ENCODE measurements at places on chromosomes 6 and 20.

DNA sequence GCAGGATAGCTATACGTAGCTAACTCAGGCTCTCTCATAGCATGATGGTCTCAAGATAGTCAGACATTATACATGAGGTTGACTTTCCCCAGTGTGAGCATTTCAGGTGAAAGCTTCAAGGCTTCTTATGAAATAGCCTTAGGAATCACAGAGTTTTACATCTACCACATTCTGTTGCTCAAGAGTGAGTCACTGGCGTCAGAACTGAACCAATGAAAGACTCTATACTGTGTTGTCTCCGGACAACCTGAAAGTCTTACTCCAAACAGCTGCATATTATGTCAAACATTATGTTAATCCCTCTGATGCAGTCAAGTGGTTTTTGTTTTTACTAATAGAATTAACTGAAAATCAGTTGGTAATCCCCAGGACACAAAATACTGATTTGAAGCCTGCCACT lies 79.8 kb upstream of the TRDN start:
- DNase-seq = no peak

GRCh38 chr20:40814631-40814960 lies 125.6 kb upstream of the MAFB start:
- DNase-seq = peak; percentile 37

DNA sequence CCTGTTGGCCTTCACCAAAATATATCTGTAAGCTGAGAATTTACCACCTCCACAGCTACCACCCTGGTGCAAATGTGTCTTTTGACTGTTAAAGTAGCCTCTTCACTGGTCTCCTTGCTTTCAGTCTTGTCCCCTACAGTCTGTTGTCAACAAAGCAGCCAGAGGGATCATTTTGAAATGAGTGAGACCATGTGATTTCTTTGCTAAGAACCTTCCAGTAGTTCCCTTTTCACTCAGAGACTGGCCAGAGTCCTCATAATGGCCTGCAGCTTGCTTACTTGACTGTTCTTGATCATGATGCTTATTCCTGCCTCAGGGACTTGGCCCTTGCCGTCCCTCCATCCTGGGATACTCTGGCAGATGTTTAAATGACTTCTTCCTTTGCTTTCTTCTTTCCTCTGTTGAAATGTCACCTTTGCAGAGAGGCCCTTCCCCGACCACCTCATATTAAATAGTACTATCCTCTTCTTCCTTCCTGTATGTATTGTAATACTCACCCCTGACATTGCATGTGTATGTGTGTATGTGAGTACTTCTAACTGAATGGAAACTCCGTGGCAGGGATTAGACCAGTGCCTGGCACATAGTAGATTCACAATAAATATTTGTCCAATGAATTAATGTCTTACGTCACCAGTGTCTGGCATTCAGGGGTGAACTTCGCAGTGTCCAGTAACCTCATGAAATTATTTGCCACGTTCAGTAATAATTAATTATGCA lies 5.0 kb downstream of the MANBAL start:
- no peak for DNase-seq

GRCh38 chr20:16526433-16527380 lies 46.5 kb downstream of the KIF16B start:
- no peak for DNase-seq

DNA sequence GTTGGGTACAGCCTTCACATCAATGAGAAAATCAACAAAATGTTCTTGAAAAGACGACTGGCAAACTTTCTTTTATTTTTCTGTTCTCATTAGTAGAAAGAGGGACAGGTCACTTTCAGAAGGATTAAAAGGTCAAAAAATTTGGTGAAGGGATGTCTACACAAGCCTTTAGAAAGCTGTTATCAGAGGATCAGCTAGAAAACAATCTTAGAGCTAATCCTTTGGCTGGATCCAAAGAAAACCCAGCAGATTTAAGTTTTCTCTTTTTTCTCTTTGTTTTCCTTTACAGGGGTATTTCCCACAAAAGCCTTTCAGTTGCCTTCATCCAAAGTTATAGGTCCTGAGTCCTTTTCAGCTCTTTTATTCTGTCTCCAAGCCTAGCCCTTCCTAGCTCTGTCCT lies 57.3 kb upstream of the EDN1 start:
- DNase-seq = no peak

DNA sequence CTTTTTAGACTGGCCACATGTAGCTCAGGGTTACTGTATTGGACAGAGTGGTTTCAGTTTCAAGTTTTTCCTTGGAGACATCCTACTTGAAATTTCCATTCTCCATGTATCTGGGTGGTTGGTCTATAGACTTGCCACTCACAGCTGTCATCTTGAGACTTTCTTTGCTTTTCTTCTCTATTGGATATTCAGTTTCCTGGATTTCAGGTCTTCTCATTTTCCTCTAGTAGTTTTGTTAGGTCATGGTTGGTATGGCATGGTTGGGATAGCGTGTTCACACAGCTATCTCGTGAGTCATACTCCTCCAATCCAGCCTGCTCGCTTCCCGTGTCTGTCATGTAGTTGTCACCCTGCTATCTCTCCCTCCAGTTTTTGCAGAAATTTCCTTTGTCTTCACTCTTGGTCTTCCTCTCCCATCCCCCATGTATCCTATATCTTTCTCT lies 48.3 kb downstream of the PTPN1 start:
- DNase-seq = no peak

DNA sequence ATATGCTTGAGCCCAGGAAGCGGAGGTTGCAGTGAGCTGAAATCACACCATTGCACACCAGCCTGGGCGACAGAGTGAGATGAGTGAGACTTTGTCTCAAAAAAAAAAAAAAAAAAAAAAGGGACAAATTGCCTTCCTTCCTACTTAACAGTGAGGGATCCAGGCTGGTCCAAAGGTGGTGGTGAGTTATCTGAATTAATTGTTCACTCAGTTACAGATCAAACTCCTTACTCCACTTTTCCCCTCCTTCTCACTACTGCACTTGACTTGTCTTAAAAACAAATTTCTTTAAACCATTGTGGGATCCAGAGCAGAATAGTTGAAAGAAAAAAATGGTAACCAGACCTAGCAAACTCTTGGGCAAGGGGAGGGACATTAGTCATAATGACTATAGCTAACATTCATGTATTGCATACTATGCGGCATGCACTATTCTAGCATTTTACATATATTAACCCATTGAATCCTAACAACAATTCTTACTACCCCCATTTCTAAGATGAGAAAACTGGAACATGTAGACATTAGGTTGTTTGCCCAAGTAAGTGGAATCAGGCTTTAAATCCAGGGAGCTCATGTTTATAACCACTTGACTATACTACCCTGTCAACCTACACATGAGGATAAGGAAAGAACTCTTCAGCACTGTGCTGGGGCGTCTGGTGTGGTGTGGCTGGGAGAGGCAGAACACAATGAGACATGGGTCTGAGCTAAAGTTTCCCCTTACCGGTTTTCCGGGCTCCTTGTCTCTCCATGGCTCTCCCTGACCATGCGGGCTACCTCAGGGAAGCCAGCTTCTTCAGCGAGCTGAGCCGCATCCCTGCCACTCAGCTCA lies 1.5 kb downstream of the GPANK1 start:
- no peak for DNase-seq

- DNase-seq = no peak
Measured at GRCh38 chr6:135329851-135330803, 149.0 kb downstream of the MYB start.

- DNase-seq = no peak
Measured at GRCh38 chr6:84019842-84020211, 13.7 kb upstream of the MRAP2 start.

- no peak for DNase-seq
Measured at GRCh38 chr6:121770943-121771342, 335.5 kb downstream of the GJA1 start.

GRCh38 chr20:4046311-4046924 lies 31.1 kb upstream of the RNF24 start:
- DNase-seq = peak; percentile 46

- DNase-seq = peak; percentile 75
Measured at GRCh38 chr6:32192608-32193039, at the start of gene GPSM3. Gene GPSM3 (minus strand): TSS chr6:32192643. CDS start chr6:32192513, 130 bp downstream.

DNA sequence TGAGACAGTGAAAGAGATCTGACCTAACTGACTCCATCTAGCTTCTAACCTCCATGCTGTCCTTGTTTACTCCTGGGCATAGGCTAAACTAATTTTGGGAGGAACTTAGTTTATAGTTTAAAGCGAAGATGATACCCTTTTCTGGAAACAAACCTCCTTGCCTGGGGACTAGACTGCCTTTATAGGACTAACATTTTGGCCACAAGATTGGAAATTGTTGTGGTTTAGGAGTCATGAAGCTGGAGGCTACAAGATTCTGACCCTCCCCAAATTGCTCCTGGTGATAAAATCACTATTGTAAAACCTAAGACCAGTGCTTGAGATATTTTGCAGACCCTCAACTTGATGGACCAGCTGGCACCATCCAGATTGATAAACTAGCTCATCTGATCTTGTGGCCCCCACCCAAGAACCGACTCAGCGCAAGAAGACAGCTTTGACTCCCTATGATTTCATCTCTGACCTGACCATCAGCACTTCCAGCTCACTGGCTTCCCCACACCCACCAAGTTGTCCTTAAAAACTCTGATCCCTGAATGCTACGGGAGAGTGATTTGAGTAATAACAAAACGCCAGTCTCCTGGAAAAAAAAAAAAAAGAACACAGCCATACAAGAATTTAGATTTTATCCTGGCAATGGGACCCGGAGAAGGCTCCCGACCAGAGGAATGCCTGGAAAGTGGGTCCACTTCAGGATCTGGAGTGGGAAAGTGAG lies 63.0 kb downstream of the ABHD12 start:
- no peak for DNase-seq

DNA sequence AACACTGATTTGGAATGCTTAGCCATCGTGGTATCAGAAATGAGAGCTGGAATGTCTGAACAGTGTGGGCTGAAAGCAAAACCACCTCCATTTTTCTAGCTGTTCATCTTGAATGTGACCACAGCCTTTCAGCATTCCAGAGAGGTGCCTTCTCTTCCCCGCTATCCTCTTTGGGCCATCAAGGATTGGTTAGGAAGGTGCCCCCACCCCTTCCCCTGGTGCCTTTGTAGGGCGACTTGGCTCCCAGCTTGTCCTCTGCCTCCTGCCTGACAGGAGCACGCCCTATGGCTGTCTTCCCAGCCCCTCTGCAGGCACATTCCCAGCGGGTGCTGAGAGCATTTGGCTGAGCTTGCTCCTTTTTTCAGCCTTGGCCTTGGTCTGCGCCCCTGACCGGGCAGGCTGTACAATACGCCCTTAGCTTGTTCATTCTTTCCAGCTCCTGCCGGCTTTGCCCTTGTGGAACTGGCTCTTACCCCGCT lies 97.5 kb downstream of the ARMC2 start:
- no peak for DNase-seq

- no peak for DNase-seq
Measured at GRCh38 chr20:6014017-6014416, 39.8 kb downstream of the LRRN4 start.

DNA sequence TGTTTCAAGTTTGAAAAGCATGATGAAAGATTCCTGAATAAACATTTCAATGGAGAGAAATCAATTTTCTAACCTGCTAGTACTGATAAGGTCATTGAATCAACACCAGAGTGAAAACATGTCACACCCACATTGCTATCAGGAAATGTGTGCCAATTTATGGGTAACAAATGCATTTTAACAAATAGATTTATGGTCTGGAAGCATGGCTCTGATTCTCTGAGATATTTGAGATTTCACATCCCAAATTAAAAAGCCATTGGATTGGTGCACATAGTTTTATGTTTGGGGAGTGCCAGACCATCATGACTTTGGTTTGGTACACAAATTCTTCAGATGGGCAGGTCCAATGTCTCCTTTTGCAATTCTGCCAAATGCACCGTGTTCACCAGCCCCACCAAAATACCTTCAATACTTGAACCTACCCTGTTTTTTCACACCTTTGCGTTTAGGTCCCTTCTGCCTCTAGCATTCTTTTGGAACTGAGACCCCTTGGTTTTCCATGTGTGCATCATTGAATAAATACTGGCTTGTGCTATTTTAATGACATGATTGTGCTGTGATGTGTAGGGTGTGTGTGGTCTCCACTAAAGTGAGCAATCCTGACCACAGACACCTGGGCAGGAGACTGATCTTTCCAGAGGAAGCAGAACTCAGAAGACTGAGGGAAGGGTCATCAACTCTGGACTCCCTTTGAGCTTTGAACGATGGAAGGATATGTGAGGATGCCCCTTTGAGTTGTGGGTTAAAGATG lies 20.4 kb downstream of the IL20RA start:
- no peak for DNase-seq

GRCh38 chr6:43630980-43631619 lies 2.0 kb upstream of the GTPBP2 start:
- DNase-seq = no peak

DNA sequence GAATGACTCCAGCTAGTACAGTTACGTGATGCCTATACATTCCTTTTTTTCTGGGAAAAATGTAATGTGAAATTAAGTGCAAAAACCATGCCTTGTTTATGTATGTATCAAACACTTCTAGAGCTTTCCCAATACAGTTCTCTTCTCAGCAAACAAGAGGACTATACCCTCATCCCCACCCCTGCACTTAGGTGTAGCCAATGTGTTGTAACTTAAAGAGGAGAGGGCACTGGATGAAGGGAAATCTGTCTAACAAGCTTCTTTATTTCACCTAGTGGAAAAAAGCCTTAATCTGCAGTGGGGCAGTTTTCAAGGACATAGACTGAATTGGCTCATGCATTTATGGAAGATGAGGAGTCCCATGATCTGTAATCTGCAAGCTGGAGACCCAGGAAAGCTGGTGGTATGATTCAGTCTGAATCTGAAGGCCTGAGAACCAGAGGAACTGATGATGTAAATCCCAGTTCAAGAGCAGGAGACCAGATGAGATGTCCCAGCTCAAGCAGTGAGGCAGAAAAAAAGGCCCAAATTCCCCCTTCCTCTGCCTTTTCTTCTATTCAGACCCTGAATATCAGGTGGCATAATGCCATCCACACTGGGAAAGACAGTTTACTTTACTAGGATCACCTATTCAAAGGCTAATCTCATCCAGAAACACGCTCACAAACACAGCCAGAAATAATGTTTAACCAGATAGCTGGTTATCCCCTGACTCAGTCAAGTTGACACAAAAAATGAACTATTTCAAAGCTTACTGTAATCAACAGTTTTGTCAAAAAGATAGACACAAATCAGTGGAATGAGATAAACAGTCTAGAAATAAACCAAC lies 25.8 kb upstream of the SLC17A3 start:
- DNase-seq = no peak

- no peak for DNase-seq
Measured at GRCh38 chr6:127897484-127897883, 3.4 kb downstream of the THEMIS start.

DNA sequence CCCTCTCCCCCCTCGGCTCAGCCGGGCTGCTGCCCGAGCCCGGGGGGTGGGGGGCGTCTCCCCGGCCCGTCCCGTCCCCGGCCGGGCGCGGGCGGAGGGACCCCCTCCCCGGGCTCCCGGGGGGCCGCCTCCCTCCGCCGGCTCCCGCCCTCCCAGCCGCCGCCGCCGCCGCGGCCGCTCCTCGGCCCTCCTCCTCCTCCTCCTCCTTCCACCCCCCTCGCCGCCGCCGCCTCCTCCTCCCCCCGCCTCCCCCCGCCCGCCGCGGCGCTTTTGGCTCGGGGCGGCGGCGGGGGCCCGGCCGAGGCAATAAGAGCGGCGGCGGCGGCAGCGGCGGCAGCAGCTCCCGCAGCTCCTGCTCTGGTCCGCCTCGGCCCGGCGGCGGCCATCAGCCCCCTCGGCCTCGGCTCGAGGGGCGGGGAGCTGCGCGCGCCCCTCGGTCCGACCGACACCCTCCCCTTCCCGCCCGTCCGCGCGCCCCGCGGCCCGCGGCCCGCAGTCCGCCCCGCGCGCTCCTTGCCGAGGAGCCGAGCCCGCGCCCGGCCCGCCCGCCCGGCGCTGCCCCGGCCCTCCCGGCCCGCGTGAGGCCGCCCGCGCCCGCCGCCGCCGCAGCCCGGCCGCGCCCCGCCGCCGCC lies 38.7 kb downstream of the GNAS start:
- DNase-seq = peak; percentile 87

- no peak for DNase-seq
Measured at GRCh38 chr6:170553534-170554012, 466 bp upstream of the PSMB1 start.
